ENCODE measurements at places on chromosomes 4 and X. TPM values are rescaled to one million over a fixed set of nuclear protein-coding genes. Genes with fewer than 3 reads are reported as not detected.

The RNF212 gene
- total RNA-seq: 0.29 TPM

The GAK gene
- 128 TPM for total RNA-seq

GRCh38 chr4:18214411-18215055, 193.0 kb upstream of the LCORL start:
- no peak for DNase-seq

GRCh38 chr4:21765810-21766407, 182.7 kb downstream of the KCNIP4 start:
- DNase-seq: peak; percentile 54

DNA sequence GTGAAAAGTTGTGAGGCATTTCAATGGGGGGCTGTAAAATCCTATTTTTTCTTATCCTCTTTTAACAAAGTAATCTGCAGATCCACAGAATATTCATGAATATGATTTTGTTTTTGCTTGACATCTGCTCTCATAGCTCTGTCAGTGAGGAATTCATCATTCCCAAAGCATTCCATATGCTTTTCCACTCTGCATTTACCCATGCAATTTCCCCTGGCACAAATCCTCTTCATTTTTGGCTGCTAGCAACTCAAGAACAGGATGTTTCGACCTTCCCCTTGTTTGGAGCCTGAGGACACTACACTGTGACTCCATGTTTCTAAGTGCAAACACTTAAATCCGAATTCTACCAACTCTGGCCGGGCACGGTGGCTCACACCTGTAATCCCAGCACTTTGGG, 48.5 kb downstream of the KLHL15 start:
- no peak for DNase-seq

DNA sequence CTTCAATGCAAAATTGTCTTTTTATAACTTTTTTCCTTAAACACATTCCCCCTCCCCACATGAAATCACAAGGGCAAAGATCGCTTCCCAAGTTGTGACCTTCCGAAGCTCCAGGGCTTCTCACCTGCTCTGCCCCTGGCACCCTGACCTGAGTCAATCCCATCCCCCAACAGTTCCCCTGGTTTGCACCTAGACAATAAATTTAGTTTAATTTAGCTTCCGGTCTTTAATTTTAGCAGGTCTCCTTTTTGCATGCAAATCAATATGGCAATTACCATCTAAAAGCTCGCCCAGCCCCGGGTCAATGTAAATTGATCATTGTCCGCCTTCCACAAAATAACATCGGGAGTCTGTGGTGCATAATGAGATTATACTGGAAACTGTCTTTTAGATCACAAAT, 6.8 kb downstream of the BCOR start:
- no peak for DNase-seq

DNA sequence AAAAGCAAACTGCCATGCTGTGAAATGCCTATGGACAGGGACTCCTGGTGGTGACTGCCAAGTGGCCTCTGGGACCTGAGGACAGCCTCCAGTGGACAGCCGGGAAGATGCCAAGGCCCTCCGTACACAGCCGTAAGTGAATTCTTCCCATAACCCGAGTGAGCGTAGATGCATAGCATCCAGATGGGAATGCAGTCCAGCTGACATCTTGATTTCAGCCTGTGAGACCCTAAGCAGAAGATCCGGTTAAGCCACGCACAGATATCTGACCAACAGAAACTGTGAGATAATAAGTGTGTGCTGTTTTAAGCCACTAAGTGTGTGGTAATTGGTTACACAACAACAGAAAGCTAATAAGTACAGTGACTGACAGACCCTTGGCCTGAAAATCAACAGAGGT, 55.9 kb downstream of the TMEM156 start:
- no peak for DNase-seq

DNA sequence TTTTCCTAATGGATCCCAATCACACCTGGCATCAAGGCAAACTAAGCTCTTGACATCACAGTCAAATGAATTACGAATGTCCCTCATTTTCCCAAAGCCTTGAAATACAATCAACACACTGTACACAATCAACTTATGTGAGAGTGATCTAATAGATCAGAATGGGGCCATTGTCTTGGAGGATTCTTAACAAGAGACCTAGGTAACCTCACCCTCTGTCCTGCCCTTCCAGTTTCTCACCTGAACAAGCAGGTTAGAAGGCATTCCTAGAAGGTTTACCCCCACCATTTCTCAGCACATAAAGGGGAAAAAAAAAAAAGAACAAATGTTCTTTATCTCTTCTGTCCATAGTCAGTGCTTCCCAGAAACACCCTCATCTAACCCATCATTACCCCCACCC, 6.3 kb downstream of the SLC39A8 start:
- DNase-seq: no peak

DNA sequence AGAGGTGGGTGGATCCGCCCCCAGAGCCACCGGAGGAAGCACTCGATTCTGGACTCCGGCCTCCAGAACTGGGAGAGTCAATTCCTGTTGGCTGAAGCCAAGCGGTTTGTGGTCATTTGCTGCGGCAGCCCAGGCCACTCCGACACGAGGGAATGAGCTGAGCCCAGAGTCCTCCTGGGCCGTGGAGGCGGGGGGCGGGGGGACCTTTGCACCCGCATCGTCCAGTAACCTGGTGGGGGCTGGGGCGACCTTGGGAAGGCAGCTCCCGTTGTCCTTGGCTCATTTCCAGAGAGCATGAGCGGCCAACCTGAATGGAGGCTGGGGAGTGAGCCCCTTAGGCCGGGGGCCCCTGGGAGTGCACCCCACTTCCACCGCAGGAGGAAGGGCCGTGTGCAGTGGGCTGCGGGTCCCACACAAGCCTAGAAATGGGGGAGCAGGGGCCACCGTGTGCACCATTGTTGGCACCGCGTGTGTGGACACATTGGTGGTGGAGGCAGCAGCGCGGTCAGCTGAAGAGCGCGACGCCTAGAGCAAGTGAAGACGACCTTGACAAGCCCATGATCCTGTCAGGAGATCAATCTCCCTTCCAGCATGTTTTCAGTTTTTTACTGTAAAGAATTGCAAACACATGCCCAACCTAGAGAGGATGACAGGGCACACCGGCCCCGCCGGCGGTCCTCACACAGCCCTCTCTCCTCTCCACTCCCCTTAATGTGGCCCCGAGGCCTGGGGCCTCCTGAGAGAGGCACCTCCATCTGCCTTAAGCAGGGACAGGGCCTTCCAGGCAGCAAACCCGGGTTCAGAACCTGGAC, 19.9 kb upstream of the DUSP9 start:
- DNase-seq: no peak

GRCh38 chr4:6916587-6917460, 7.2 kb downstream of the TBC1D14 start:
- no peak for DNase-seq

GRCh38 chr4:575281-576141, 584 bp downstream of the TMEM271 start:
- DNase-seq: no peak

DNA sequence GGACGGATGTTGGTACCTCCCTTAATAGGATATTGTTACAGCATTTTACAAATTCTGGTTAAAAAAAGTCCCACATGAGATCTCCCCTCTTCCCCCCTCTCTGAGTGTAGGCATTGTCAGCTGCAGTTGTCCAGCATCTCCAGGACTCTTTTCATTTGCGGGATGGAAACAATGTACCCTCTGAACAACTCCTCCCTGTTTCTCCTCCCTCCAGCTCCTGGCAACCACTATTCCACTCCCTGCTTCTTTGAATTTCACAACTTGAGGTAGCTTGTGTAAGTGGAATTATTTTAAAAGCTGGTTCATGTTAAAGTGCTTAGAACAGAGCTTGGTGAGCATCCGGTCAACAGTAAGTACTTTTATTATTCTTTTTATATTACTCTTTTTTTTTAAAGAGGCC, 69.8 kb downstream of the TBL1X start:
- no peak for DNase-seq
